ENCODE measurements at places on chromosomes 1 and 21.
A peak's percentile ranks its signal among the peaks of the same experiment; 100 is the strongest.

GRCh38 chr1:36787312-36787913 lies 246.9 kb downstream of the GRIK3 start:
- no peak for DNase-seq

DNA sequence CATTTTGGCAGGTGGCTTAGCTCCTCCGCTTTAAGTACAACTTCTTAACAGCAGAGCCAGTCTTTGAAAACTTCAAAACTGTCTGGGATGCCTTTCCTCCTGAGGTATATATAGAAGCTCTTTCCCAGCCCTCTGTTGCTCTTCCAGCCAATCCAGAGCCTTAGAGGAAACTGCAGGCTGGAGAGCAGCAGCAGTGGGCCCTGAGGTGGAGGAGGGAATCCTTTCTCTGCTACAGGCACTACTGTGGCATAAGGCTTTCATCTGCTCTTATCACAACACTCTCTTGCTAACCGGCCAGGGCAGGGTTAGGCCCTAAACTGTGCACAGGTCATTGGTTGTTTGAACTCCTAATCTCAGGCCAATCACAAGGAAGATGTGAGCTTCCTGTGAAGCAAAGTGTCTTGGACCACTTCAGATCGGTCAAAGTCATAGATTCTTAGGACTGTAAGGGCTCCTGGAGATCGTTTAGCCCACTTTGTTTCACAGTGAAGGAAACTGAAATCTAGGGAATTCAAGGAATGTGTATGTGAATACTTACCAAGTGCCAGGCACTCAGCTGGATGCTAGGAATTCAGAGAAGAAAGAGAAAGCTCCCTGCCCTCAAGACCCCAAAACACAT lies at the start of gene RGS5:
Gene RGS5 (minus strand): TSS at position 84 of the 619 bp plus-strand sequence. CDS start 81 bp downstream, at position 3.
- no peak for DNase-seq

DNA sequence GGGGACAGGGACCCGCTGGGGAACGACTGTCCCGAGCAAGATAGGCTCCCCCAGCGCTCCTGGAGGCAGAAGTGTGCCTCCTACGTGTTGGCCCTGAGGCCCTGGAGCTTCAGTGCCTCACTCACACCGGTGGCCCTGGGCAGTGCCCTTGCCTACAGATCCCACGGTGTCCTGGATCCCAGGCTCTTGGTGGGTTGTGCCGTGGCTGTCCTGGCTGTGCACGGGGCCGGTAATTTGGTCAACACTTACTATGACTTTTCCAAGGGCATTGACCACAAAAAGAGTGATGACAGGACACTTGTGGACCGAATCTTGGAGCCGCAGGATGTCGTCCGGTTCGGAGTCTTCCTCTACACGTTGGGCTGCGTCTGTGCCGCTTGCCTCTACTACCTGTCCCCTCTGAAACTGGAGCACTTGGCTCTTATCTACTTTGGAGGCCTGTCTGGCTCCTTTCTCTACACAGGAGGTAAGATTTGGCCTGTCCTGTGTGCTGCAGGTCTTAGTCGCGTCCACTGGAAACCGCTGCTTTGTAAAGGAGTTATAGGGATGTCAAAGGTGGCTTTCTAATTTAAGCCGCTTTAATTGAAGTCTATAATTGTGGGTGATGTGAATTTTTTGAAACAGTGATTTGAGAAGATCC lies 717 bp downstream of the UBIAD1 start:
- DNase-seq, result no peak

DNA sequence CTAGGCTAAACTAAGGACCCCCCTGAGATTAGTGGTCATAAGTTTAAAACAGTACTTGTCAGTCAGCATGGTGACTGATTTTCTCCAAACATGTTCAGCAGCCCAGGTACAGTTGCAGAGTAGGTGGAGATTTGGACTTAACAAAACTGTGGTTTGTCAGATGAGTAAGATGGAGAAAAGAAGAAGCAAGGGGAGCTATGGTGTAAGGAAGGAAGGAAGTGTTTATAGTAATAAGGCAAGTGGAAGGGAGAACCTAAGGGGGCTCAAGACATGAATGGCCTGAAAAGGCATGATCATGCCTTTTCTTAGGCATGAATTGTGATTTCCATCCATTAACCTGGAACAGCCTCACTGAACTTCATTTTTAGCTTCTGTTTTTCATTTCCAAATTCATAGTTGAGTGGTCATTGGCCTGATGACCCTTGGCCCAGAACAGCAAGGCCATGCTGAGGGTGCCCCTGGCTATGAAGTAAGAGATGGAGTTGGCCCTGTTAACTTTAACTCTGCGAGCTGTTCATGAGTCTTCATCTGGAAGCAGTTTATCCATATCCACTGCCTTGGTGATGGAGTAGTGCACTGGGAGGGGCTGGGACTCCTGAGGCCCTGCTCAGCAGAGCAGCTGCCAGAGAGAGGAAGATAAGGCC lies 60.7 kb downstream of the LRRC8D start:
- DNase-seq, result no peak

GRCh38 chr1:206937425-206937824 lies 8.8 kb downstream of the PIGR start:
- DNase-seq, result no peak

- DNase-seq, result peak; percentile 16
Measured at GRCh38 chr1:37323486-37324377, 150.6 kb upstream of the ZC3H12A start.

GRCh38 chr1:13699510-13699909 lies 478 bp upstream of the PRDM2 start:
- no peak for DNase-seq

GRCh38 chr1:4362314-4363044 lies 291.9 kb upstream of the AJAP1 start:
- no peak for DNase-seq

- DNase-seq, result no peak
Measured at GRCh38 chr1:57748719-57749118, 324.9 kb upstream of the DAB1 start.

- peak; percentile 73 for DNase-seq
Measured at GRCh38 chr1:154784924-154785531, 85.1 kb downstream of the KCNN3 start.

GRCh38 chr1:24289937-24290595 lies 29.1 kb upstream of the GRHL3 start:
- no peak for DNase-seq

DNA sequence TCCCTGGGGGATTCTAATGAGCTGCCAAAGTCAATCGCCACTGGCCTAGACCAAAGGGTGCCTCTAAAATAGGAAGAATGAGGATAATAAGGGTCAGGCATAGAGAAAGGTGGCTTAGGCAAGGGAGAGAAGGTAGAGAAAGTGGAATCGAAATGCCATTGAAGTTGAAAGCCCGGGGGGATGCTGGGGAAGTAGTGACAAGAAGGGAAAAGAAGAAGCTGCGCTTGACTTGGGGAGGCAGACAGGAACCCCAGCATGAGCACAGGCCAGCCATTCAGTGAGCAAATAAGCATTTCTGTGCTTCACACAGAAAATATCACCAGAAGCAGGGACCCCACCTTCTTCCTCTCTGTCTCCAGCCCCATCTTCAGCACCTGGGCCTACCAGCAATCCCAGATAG lies 1.5 kb downstream of the CD2 start:
- peak; percentile 40 for DNase-seq

DNA sequence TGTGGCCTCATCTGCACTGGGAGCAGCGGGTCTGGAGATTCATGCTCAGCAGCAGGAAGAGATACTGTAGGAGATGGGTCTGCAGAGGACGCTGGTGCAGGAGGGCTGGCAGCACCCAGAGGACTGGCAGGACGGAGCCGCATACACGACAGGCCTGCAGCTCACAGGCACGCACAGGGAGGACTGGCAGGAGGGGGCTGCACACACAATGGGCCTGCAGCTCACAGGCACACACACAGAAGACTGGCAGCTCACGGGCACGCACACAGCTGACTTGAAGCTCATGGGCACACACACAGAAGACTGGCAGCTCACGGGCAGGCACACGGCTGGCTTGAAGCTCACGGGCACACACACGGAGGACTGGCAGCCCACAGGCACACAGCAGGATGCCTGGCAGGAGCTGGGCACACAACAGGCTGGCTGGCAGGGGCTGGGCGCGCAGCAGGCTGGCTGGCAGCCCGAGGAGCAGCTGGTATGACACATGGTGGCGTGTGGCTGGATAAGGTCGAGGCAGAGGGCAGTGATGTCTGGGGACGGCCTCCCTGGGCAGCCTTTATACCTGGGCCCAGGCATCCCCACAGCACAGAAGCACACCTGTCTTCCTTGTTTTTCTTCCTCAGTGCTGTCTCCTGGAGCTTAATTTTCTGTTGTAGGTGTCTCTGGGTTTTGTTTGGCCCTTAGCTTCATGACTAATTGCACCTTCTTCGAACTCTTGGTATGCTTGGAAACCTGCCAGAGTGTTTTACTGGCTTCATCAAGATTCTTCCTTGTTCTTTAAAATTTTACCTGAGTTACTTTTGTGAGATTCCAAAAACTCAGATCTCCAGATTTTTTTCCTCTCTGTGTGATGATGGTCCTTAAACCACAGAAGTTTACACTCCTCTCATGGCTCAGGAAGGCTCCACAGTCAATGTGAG lies at the start of gene KRTAP12-2:
Gene KRTAP12-2 (minus strand): TSS at position 527 of the 920 bp plus-strand sequence. CDS start 41 bp downstream, at position 486.
- no peak for DNase-seq

GRCh38 chr1:217332431-217333065 lies 298.3 kb downstream of the GPATCH2 start:
- no peak for DNase-seq

DNA sequence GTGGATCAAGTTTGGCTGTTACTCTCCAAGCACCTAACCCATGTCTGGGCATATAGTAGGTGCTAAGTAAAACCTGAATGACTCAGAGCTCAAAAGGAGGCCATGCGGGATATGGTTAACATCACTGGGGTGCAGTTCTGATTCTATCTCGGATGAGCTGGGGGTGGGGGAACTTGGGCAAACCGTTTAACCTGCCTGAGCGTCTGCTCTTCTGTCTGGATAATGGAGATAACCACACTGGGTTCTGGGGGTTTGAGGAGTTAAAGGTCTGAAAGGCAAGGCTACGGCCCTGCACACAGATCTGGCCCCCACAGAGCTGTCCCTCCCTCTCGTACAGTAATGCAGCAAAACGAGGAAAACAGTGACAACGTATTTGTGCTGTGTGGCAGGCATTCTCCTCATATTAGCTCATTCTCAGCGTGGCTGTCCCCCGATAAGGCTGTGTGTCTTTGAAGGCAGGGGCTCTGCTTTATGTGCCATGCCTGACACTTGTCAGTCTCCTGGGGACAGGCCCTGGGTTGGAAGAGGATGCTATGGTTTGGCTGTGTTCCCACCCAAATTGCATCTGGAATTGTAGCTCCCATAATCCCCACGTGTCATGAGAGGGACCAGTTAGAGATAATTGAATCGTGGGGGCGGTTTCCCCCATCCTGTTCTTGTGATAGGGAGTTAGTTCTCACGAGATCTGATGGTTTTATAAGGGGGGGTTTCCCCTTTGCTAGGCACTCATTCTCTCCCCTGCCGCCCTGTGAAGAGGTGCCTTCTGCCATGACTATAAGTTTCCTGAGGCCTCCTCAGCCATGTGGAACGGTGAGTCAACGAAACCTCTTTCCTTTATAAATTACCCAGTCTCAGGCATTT lies 6.8 kb upstream of the ALDH4A1 start:
- no peak for DNase-seq

DNA sequence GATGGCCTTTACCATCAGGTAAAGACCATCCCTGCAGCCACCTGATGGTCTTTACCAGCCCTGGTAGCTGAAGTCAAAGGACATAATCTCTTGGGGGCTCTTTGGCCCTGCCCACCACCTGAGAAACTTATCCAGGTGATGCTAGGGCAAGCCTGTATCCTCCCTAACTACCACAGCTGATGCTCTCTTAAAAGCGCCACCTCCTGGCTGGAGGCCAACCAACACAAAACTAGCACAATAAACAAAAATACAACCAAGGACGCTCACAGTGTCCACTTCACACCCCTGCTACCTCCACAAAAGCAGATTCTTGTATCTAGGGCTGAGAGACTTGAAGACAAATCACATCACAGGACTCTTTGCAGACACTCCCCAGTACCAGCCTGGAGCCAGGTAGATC lies 357.1 kb upstream of the POU3F1 start:
- DNase-seq, result no peak

- DNase-seq, result no peak
Measured at GRCh38 chr1:79549201-79549600, 542.7 kb upstream of the ADGRL4 start.

DNA sequence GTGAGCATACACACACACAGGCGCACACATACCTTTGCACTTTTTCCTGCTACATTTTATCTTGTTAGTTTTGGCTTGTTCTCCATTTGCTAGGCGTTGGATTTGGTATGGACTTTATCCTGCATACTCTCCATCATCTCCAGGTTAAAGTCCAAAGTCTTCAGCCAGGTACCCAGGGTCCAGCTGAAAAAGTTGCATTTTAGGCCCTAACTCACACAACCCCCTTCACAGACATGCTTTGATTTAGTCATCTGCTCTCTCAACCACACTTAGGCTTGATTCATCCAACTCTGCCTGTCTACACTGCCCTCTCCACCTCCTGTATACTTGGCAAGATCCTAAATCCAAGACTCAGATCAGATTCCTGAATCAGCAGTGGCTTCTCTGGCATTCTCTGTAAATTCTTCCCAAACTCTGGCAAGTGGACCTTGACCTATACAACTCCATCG lies 10.7 kb upstream of the LAMB3 start:
- DNase-seq, result no peak

DNA sequence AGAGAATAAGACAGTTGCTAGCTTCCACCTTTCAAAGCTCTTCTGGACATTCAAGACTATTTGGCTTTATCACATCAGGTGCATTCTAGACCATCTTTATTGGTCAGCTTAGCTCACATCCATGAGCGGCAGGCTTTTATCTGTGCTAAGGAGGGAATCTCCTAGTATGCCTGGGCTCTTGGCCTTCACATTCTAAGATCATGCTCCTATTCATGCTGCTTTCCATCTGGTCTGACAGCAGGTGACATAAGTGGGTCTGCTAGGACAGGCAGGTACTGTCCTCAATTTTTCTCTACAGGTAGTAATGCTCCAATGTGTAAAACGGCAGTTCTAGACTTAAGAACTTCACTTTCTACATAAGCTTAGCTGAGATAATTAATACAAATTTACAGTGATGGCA lies 39.2 kb upstream of the ADAMTS1 start:
- no peak for DNase-seq

- no peak for DNase-seq
Measured at GRCh38 chr1:58570817-58571216, 6.2 kb downstream of the TACSTD2 start.

- no peak for DNase-seq
Measured at GRCh38 chr1:21952786-21953520, 15.8 kb upstream of the HSPG2 start.
